ENCODE measurements at places on chromosomes 5 and 9.

GRCh38 chr5:123937230-123937629, 425.3 kb downstream of the CSNK1G3 start:
- no peak for DNase-seq

- DNase-seq, result no peak
Measured at GRCh38 chr5:27788184-27788583, 749.8 kb upstream of the CDH9 start.

- no peak for DNase-seq
Measured at GRCh38 chr9:131529597-131530545, 1.2 kb downstream of the UCK1 start.

DNA sequence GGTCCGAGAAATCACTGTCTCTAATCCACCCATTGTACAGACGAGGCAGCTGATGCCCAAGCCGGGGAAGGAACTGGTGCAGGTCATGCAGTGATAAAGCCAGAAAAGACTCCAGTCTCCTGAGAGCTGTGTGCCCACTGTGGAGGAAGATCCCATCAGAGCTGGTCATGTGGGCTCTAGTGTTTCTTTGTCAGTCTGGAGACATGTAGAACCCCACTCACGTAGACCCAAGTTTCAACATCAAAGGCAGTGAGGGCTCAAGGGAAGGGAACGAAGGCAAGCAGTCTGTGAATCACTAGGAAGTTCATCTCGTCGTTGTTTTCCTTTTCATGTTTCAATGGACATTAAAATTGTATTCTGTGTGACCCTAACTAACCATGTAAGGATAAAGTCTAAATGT, 14.6 kb upstream of the GLIPR2 start:
- DNase-seq, result no peak

GRCh38 chr9:130364619-130365322, 80.0 kb upstream of the ASS1 start:
- no peak for DNase-seq

- no peak for DNase-seq
Measured at GRCh38 chr5:9318031-9318430, 227.8 kb downstream of the SEMA5A start.

DNA sequence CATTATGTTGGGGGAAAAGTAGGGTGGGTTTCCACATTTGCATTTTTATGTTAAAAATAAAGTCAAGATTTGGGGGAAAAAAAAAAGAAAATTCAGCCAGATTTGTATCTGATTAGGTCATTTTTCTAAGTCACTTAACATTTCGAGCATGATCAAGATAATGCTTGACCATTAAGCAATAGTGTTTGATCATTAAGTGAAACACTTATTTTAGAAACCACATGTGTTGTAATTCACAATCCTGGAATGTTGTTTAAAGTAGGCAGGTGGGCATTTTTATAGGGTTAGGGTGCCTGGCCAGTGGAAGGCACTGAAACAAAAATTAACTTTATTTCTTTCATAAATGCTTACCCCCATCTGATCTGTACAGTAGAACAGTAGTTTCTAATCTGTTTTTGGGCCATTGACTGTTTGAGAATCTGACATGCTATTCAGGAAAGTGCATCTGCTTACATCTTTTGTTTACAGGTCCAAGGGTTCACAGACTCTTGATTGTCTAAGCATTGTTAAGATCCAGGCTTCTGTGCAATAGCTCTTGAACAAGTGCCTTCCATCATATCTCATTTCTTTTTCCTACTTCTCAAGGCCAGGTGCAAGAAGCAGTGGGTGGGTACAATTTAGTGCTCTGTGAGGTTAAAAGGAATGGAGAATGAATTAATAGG, 9.1 kb downstream of the ZCCHC9 start:
- no peak for DNase-seq

GRCh38 chr9:81560851-81561732, 128.3 kb downstream of the TLE1 start:
- DNase-seq, result no peak

DNA sequence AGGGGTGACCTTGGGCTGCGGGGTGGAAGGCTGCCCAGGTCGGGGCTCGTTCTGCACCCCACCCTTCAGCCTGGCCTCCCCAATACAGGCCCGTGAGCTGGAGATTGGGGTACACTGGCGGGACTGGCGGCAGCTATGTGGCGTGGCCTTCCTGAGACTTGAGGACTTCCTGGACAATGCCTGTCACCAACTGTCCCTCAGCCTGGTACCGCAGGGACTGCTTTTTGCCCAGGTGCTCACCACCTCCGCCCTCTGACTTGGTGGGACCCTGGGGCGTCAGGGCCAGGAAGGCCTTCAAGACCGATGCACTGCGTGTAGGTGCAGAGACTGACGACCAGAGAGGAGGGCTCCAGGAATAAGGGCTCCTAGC, 10.5 kb downstream of the ZDHHC12 start:
- DNase-seq, result no peak

- no peak for DNase-seq
Measured at GRCh38 chr5:170362102-170362501, 27.1 kb downstream of the KCNMB1 start.

DNA sequence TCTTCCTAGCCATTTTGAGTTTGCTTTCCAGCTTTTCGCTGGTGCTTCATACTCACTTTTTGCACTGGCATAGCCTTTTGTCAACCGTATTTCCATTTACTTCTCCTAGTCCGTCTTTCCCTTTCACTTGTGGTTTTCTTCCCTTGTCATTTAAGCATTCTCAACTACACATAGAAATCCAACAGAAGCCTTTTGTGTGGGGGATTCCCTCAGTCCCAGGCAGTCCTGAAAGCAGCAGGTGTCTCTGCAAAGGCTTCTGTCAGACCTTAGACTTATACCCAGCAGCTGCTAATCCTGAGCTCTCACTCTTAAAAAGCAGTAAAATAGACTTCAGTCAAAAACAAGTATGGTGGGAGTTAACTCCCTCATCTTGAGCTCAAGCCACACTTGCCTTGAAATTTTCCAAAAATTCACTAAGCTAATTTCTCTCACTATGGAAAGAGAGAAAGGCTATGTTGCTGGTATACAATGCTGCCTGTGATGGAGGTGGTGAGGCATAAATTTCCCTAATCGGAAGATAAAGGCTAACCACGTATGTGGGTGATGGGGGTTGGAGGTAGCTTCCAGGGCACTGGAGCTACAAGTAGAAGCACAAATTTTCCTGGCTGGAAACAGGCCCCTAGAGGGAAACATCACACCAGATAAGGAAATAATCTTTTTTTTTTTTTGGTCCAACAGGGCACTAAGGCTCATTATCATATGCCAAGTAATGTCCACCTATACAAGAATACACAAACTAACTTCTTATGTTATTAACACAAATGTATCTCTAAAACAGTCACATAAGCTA, 34.8 kb upstream of the IFNK start:
- no peak for DNase-seq

GRCh38 chr5:104305602-104306001, 743.0 kb upstream of the NUDT12 start:
- DNase-seq, result no peak

DNA sequence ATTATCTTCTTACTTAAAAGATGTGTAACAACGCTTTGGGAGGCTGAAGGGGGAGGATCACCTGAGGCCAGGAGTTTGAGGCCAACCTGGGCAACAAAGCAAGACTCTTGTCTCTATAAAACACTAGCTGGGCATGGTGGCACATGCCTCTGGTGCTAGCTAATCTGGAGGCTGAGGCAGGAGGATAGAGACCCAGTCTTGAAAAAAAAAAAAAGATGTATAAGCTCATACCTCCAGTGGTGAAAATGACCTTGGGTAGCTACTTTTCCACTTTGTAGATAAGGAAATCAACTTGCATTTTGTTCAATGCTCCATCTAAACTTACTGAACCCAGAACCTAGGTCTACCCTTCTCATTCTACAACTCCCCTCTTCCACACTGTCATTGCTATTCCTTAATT, 16.6 kb downstream of the ARRDC3 start:
- no peak for DNase-seq

GRCh38 chr9:130780415-130780814, 54.6 kb upstream of the ABL1 start:
- no peak for DNase-seq

- no peak for DNase-seq
Measured at GRCh38 chr5:61450493-61451279, 118.6 kb downstream of the ZSWIM6 start.

GRCh38 chr9:93466416-93467061, 13.2 kb upstream of the FAM120AOS start:
- DNase-seq, result no peak

DNA sequence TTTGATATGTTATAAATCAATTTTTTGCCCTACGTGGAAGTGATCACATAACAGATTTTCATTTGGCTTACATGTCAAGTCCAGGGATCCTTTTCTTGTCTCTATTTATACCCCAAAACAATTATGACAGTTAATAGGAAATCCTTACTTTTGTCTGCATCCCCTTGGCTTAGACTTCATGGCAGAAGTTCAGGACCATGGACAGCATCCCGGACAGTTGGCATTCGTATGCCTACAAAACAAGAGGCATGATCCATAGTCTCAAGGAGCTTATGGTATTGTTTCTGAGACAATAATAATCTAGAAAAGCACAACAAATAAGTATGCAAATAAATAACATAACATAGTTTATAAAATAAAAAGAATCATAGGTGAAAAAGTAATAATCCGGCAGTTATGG, 214.3 kb upstream of the GRIA1 start:
- DNase-seq, result no peak

GRCh38 chr5:179309751-179310320, 35.4 kb downstream of the ADAMTS2 start:
- DNase-seq, result no peak

DNA sequence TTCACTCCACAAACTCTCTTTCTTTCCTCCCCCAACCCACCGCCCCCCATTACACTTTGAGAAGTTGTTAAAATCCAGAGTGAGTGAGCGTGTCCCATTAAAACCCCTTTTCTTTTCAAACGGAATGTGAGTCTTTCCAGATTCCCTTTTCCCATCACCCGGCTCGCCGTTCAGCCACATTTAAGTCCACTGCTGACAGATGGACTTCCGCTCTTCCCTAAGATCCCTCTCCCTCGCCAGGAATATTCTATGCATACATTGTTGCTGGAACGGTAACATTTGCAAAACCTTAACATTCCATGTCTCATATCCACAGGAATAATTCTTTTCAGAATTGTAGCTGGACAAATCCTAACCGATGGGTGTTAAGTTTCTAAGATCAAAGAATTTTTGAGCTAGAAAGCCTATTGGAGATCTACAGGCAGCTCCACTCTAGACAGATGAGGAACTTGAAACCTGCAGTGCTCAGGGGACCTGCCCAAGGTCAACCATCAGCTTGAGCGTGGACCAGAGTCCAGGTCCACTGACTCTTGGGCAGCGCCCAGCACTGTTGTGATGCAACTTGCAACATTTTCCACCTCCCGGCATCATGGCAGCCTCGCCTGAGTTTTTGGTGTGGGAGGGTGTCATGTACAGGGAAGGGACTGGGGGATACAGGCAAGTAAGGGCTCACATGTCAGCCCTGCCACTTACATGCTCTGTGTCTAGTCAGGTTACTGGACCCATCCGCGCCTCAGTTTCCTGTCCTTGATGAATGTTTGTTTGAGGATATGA, 500.1 kb downstream of the CCDC171 start:
- DNase-seq, result no peak

DNA sequence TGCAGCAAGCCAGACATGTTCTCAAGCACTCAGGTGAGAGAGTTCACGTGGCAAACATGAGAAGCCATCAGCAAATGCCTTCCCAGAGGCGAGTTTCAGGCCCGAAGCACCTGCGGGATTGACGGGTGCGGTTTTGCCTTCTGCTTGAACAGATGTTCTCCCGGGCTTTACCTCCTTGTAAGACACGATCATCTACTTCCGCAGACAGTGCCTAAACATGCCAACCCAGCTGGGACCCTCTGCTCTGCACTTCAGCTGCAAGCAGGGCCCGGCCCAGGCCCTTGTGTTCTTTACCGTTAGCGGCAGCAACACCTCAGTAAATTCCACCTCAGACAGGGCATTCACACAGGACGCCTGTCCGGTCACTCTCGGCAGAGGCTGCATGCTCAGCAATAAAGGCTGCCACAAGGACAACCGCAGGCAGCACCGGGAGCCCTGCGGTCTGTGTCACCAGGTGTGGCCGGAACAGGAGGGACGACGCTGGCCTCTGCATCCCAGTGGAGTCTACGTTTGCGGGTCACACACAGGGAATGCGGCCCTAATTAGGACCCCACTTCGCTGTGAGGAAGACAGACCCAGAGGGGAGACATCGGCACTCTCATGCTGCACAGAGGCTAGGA, 139.6 kb downstream of the ROR2 start:
- DNase-seq, result no peak

- no peak for DNase-seq
Measured at GRCh38 chr9:33154371-33154770, 12.8 kb downstream of the B4GALT1 start.

DNA sequence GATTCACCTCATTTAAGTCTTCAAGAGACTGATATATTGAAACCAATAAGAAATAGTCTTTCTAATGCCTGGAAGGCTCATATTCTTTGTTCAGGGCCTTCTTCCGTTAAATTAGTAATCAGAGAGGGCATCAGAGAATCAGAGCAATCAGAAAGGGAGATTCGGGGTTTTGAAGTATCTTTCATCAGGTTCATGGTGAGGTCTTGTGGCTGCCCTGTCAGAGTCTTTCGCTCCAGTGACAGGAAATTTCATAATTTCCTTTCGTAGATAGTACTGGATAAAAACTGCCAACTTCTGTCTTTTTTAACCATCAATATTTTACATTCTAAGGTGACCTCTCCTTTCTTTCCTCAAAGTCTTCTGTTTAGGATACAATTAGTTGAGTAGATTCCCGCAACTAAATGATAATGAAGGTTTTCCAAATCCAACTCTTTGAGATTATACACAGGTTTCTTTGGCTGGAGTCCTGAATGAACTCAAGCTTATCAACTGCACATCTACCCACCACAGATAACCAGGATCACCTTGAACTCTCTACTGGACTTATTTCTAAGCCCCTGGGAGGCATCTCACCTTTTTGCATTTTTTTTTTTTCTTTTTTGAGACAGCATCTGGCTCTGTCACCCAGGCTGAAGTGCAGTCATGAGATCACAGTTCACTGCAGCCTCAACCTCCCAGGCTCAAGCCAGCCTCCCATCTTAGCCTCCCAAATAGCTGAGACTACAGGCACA, 5.5 kb downstream of the IL31RA start:
- no peak for DNase-seq

DNA sequence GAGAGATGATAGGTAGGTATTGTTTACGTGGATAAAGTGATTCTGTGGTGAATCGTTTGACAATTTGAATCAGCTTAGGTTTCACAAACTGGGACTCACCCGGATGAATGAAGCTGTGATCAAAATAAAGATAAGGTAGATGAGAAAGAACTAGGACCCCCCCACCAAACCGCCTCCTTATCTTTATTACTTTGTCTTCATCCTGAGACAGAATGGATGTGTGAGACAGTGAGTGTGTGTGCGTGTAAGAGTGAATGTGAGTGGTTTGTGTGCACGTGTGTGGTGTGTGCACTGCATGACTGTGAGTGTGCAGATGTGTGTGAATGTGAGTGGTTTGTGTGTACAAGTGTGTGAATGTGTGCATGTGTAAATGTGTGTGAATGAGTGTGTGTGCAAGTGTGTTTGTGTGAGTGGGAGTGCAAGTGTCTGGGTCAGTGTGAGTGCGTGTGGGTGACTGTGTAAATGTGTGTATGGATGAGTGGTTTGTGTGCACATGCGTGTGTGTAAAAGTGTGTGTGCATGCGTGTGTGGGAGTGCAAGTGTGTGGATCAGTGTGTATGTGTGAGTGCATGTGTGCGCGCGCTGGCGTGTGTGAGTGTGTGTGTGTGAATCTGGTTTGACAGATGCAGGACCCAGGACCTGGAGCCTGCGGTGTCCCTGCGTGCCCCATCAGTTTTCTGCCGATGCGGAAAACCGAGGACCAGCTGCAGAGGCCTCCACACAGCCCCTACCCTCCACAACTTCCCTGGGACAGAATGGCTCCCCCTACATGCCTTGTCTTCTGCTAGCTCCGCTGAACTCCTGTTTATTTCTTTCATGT, 11.4 kb upstream of the ENG start:
- DNase-seq, result no peak

- no peak for DNase-seq
Measured at GRCh38 chr5:33969572-33970452, 14.7 kb downstream of the SLC45A2 start.

Measured in activated T-helper 1 cell treated with anti-CD3 and anti-CD28 coated beads, Interleukin-2, amount 50 U/mL, for 16 hours (primary cell).